ENCODE measurements at places on chromosomes 12 and 14.
A peak's percentile ranks its signal among the peaks of the same experiment; 100 is the strongest.

DNA sequence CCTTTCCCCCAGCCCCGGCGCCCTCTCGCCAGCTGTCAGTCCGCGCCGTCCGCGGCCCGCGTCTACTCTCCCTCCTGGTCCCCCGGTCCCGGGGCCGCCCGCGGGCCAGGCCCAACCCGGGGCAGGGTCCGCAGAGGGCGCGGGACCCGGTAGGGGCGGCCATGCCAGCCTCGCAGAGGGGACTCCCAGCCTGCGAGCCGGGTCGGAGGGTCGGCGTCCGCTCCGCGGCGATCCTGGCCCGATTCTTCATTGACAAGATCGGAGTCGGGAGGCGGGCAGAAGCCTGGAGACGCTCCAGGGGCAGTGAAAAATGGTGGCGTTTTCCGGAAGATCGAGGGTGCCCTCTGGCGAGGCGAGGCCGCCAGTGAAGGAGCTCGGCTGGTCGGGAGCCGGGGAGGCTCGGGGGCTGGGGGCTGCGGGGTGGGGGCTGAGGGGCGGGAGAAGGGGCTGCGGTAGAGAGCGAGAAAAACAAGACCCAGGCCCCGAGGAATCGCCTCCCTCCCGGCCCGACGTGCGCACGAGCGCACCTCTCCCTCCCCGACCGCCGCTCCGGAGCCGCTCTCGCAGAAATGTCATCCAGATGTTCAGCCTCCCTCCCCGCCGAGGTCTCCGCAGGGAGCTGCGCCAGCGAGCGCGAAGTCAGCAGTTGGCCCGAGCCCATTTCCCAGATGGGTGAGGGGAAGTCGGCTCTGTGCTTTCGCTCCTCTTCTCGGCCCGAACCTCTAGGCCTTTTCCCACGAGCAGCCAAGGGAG lies 647 bp upstream of the TGFB3 start:
- DNase-seq = peak; percentile 72

DNA sequence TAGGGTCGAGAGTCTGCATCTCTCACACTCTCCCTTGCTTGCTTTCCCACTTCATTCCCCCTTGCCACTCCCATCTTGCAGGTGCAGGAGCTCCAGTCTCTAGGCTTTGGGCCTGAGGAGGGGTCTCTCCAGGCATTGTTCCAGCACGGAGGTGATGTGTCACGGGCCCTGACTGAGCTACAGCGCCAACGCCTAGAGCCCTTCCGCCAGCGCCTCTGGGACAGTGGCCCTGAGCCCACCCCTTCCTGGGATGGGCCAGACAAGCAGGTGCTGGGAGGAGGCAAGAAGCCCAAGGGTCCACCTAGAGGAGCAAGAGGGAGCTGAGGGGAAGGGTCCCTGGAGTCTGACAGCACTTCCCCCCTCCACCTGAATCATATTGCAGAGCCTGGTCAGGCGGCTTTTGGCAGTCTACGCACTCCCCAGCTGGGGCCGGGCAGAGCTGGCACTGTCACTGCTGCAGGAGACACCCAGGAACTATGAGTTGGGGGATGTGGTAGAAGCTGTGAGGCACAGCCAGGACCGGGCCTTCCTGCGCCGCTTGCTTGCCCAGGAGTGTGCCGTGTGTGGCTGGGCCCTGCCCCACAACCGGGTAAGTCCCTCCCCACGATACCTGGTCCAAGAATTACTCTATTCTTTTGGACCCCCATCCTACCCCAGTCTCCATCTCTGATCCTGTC lies 4.2 kb downstream of the RNF31 start:
- no peak for DNase-seq

- DNase-seq = no peak
Observed at GRCh38 chr12:130981074-130981742, 27.5 kb downstream of the ADGRD1 start.

DNA sequence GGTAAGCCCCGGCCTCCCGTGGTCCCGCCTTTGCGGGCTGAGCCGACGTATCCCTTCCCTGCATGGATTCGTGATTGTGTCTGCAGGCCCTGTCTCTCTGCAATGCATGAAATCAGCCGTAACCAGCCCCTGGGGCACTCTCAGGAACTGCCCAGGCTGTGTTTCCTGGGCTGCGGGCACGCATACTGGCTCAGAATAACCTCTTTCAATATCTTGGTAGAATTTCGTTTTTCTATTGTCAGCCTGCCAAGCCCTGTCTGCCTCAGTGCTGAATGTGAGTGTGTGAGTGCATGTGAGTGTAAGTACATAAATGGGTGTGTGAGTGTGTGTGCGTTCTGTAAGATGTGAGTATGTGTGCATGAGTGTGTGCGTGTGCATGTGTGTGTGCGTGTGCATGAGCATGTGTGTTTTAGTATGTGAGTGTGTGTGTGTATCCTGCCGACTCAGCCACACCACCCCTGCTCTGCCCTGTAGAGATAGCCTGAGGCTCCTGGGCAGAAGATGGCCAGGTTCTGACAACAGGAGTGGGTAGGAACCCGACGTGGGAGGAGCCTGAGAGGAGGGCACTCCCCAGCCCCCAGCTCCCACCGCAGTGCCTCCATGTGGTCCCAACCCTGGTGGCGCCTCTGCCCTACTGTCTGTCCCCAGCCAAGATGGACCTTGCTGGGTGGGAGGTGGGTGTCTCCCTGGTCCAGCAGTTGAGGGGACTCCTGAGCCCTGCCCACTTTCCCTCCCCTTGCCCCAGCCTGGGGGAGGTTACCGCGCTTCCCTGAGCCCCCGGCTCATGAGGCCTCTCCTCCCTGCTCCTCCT lies 268.8 kb downstream of the ADGRD1 start:
- no peak for DNase-seq

- no peak for DNase-seq
Observed at GRCh38 chr12:12563290-12563928, 746 bp upstream of the DUSP16 start.

GRCh38 chr14:104265918-104266630 lies 127.7 kb downstream of the KIF26A start:
- no peak for DNase-seq

DNA sequence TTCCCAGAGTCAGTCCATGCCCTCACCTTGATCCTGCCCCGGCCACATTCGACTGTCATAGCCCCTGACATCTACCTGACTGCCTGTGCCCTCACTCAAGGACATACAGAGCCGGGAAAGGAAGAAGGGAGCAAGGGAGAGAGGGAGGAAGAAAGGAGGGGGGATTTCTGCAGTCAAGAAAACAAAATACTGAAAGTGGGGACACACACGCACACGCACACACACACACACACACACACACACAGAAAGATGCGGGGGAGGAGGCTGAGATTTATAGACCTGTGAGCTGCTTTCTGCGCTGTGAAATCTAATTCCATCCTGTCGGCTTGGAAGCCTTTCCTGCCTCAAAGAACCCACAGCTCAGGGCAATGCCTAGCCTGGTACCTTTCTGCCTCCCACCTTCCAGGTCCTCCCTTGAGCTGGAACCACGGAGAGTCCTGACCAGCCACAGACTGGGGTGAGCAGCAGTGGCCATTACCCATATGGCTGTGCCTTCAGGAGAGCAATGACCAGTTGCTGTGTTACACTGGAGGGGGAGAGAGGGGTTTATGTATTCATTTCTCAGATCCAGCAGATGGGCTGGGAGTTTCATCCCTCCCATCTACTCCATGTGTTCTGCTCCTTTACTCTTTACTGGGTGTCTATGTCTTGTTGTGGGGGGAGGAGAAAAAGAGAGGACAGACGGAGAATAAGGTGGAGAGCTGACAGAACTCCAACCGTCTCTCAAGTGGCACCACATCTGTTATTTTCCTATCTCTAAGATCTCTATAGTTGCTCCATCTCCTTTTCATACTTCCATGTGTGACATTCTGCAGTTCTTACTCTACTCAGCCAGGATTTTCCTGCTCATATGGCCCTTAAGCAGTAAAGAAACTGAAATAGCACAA lies 12.9 kb downstream of the C14orf93 start:
- DNase-seq = no peak

DNA sequence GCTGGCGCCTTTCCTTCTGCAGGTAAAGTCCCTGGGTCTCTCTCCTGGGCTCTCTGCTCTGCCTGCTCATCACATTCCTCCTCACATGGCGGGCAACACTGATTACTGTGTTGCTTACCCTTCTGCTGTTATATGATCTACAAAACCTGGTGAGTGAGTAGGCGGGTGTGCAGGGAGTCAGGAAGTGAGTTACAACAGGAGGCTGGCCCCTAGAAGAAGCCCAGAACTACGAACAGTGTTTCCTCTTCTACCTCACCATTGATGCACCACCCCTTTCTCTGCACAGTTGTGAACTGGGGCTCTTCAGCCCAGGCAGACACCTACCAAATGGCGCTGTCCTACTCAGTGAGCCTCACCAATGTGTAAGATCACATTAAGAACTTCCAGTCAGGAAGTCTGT lies 4.9 kb upstream of the KLHL33 start:
- no peak for DNase-seq

DNA sequence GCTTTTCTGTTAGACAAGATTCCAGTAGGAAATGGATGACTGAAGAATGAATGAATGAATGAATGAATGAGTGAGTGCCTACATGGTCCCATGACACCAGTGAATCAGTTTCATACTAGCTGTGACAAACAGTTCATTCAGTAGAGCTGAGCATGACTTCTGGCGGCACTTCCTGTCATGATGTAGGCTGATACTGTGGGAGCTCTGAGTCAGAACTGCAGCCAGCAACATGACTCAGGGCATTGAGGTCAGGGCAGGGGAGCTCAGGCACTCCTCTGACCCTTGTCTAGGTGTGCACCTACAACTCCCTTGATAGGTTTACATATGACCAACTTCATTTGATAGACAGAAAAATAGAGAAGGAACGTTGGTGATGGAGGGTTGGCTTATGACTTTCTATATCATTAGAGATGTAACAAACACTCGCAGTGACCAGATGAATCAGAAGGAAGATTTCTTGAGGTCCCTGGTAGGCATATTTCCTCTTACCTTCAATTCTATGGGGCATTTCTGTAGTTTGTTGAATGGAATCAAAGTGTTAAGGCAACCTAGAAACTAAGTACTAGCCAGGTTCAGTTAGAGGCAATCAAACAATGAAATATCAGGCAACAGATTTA lies 139.3 kb upstream of the ARHGAP5 start:
- peak; percentile 57 for DNase-seq

DNA sequence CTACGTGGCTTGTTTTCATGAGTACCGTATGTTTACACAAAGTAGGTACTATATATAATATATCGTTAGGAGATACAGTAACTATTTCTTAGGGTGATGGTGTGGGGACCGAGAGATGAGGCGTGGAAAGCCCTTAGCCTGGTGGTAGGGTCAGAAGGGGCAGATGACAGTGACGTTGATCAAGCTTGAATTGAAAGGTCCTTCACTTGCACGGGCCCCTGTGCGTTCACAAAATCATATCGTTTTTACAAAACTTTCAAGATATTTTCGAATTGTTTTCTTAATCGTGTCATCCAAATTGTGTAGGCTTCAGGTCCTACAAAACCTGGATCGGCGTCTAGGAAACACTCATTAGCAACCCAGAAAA lies 881 bp upstream of the SOS2 start:
- no peak for DNase-seq

DNA sequence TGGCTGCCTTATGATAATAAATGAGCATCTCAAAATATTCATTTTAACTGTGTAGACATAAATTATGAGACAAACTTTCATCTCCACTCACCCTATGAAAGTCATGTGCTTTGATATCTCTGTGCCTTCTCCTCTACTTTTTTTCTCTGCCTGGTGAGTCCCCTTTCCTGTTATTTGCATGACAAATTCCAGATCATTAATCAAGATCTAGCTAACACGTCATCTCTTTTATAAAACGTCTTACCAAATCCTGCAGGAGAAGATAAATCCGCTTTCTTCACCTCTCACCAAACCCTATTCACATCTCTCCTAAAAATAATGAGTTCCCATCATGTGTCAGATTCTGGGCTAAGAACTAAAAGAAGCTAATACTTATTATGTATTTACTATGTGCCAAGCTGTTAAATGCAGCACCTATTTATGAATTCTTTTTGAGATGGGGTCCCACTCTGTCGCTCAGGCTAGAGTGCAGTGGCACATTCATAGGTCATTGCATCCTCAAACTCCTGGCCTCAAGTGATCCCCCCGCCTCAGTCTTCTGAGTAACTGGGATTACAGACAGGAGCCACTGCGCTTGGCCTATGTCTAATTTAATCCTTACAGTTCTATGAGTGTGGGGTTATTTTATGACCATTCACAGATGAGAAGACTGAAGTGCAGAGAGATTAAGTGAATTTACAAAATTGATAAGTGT lies 26.7 kb downstream of the SPX start:
- no peak for DNase-seq

DNA sequence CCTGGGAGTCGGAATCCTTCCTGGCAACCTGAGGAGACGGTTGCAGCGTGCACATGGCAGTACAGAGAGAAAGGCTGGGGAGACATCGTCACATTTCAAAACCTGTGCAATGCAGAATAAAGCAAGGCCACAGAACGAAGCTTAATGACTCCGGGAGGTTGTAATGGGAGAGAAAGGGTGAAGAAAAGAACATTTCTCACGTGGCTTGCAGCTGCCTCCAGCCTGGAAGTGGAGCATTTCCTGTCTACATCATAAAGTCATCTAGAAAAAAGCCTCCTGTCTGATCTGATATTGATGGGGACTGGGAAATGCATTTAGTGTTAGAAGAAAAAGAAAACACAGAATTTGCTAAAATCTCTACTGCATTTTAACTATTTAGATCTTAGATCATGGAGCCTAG lies 209.3 kb downstream of the TMEM132C start:
- no peak for DNase-seq

Data from stimulated activated CD4-positive, alpha-beta T cell treated with anti-CD3 and anti-CD28 coated beads, Interleukin-12 subunit alpha, Interleukin-12 subunit beta, amount 100 ng/mL, for 4 hours (primary cell).